ENCODE measurements at places on chromosomes 1 and 21. TPM values are rescaled to one million over a fixed set of nuclear protein-coding genes. Genes with fewer than 3 reads are reported as not detected.

DNA sequence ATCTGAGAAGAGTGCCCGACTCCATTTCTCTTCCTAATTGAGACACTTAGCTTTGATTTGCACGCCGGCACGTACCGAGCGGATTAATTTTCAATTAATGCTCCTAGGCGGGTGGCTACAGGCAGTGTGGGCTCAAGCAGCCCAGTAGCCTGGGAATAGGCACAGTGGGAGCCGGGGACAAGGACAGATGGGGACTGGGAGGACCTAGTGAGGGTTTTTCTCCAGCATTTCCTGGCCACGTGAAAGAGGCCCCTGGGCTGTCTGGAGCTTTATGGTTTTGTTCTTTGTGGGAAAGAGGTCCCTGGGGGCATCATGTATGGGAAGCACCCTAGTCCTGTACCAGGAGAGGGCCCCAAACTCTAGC, 78.6 kb upstream of the CSF3R start:
- DNase-seq, result no peak

DNA sequence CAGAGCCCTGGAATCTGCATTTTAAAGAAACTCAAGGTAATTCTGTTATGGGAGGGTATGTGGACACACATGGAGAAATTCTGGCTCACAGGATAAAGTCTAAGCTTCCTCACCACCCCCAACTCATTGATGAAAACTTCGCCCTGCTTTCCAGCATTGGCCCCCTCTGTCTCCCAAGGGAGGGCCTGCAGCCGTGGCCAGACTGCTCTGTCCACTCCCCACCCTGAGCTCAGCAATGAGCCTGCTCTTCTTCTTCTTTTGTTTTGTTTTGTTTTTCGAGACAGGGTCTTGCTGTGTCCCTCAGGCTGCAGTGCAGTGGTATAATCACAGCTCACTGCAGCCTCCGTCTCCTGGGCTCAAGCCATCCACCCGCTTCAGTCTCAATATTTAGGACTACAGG, 136.8 kb upstream of the EDN2 start:
- no peak for DNase-seq

RNF223 gene
- not detected for total RNA-seq

- no peak for DNase-seq
Observed at GRCh38 chr1:107766533-107766932, 198.4 kb downstream of the VAV3 start.

DNA sequence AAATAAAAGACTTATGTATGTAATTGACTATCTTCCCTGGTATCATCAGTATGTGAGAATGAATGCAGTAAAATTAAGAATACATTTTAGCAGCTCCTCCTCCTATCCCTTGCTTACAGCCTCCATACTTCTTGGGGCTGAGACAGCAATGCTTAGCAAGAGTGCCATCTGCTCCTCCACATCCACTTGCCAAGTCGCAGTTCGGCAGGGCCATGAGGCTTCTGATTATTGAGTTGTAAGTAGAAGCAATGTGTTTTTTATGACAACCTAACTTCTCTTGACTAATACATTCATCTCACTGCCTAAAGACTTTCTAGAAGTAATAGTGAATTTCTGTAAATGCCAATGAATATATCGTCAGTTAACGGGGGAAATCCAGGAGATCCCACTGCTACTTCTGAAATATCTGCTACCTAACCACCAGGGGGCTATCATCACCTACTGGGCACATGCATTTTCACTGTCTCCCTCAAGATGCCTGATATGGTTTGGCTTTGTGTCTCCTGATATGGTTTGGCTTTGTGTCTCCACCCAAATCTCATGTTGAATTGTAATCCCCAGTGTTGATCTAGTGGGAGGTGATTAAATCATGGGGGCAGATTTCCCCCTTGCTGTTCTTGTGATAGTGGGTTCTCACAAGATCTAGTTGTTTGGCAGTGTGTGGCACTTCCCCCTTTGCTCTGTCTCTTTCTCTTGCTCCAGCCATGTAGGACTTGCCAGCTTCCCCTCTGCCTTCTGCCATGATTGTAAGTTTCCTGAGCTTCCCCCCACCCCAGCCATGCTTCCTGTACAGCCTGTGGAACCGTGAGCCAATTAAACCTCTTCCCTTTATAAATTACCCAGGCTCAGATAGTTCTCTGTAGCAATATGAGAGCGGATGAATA, 59.6 kb downstream of the EXTL2 start:
- peak; percentile 22 for DNase-seq

GRCh38 chr1:183239793-183240525, 53.9 kb downstream of the LAMC2 start:
- peak; percentile 79 for DNase-seq

ADORA1 gene
- 6.5 TPM for total RNA-seq

ST6GALNAC5 gene
- total RNA-seq, result 0.09 TPM

DNA sequence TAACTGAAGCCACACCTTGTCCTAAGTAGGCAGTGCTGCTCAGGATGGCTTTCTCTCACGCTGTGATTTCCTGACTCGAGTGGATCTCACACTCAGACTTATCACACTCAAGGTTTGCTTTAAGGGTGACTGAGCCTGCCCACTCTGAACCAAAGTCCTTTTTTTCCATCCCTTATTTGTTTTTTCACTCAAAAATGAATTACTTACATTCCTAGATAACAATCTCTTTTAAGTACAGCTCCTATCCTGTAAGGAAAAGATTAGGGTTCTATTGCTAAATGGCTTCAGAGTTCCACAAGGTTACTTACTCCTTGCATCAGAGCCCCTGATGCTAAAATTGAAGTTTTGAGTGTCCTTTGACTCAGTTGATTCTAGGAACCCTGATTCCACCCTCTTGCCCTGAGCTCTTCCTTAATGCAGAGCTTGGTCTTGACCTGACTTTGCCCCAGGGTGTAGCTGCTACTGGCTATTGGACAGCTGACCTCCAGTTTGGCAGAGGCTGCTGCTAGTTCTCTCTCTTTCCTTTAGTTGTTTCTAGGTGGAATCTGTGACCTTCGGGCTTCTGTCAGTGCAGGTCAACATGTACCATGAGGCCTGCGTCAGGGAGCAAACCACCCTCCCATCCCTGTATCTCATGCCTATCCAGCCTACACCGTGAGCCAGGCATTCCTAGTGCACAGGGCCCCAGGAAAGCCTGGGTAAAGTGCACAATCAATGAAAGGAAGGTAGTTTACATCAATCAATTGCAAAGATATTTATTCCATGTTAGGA, 80.1 kb upstream of the CD55 start:
- peak; percentile 47 for DNase-seq

DNA sequence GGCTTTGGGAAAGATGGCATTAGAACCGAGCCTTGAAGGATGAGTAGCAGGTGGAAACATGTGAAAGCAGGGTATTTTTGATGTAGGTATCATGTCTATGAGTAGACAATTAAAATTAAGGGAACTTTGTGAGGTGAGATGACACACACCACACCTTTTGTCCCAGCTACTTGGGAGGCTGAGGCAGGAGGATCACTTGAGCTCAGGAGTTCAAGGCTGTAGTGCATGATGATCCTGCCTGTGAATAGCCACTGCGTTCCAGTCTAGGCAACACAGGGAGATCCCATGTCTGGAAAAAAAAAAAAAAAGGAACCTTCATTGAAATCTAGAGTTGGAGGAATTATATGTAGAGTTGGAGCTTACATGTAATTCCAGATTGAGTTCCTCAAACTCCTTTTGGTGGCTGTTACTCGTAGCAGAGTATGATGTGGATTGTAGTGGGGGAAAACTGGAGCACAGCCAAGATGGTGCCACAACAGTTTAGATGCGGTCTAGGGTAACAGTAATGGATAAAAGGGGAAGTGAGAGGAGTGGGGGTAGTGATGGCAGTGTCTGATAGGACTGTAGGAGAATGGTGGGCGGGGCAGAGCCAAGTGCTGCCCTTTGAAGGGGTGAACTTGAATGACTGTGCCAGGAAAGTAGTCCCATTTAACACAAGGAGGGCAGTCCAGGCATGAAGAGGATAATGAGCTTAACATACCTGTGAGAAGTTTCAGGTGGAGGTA, 17.4 kb downstream of the AK4 start:
- DNase-seq, result no peak
